AG08395 (cell line): ENCODE measurements at places on chromosomes 12 and 14.

GRCh38 chr14:73753887-73754795, 40.0 kb upstream of the PNMA1 start:
- DNase-seq = peak; percentile 53

DNA sequence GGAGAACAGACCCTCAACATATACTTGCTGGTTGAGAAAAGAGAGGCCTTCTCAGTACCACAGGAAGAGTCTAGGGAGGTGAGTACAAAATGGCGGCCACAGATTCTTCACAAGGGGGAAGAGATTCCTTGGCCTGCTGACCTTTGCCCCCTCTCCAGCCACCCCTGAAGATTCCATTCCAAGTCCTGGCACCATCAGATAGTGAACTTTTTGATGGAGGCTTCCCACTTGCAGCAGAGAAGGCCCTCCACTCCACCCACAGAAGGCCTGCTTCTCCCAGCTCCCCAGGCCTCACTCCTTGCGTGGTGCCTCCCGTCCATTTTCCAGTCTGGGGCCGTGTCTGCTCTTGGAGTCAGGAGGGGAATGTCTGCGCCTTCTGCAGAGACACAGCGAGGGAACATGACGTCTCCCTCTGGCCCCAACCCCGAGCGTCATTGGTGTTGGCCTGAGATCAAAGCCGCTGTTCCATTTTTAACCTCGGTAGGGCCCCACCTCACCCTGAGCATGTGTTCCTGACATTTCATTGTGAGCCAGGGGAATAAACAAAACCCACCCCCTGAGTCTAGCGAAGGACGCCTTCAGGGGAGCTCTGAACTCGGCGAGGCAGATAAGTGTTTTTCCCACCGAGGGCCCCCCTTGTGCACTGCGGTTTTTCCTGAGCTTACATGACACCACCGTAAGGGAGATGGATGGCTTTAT, 268.7 kb upstream of the TBX3 start:
- DNase-seq = no peak

- DNase-seq = peak; percentile 44
Measured at GRCh38 chr14:60722357-60723115, 1.6 kb downstream of the SIX4 start.

DNA sequence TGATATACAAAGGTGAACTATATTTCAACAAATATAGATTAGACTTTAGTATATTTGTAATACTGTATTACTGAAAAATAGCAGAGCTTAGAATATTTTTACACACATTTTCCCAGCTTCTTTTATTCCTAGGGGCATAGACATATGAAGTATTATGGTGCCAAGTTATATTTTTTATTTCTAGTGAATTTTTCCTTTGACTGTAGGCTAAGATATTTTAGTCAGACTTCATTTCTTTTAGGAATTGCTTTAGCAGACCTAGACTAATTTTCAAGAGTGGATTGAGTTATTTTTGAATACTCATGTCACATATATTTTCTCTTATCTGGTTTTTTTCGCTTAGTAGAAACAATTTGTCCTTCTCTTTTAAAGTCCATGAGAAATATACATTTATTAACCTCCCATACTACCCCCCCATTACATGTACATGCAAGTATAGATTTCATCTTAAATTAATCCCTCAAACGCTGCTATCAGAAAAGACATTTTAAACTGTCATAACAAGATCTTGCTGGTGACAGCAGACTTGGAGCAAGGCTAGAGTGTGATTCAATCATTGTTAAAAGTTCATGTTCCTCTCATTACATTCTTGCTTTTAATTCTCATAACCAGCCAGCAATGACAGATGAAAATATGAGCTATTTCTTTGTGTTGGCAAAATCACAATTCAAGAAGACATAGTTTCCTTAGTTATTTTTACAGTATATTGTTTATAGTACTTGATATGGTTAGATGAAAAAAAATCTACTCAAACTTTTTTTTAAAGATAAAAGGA, 456.1 kb downstream of the AEBP2 start:
- DNase-seq = no peak

- DNase-seq = no peak
Measured at GRCh38 chr12:87119713-87120112, 863.5 kb upstream of the MGAT4C start.

DNA sequence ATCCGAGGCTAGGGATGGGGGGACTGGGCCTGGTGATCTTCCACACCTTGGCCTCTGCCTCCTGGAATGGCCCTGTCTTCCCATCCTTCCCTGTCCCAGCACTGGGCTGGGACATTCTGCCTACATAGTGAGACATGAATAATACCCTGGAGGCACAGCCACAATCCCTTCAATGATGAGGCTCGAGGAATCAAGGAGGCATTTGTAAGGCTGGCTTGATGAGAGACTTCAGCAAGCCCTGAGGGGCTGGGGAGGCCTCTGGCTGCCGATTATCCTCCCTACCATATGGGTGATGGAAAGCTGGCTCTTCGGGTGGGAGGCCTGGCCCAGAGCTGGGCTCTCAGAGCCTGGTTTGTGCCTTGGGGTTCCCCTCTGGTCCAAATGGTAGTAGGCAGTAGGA, 92.5 kb downstream of the CALM1 start:
- DNase-seq = no peak

GRCh38 chr12:62694632-62695031, 228.0 kb downstream of the MON2 start:
- DNase-seq = no peak

DNA sequence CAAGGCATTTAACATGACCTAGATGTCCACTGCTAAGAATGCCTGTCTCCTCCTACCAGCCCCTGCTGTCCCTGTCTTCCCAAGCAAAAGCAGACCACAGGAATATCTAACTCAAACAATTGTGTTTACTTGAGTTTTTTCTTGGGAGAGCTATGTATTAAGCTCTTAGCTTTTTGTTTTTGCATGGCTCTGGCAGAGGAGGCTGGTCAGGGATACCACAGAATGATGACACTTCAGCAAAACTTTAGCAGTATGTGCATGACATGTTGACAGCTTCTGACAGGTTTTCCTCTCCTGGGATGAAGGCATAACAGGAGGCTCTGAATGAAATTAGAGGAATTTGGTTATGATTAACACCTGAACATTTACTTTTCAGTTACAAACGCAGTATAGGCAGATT, 6.9 kb downstream of the TMBIM6 start:
- DNase-seq = no peak

DNA sequence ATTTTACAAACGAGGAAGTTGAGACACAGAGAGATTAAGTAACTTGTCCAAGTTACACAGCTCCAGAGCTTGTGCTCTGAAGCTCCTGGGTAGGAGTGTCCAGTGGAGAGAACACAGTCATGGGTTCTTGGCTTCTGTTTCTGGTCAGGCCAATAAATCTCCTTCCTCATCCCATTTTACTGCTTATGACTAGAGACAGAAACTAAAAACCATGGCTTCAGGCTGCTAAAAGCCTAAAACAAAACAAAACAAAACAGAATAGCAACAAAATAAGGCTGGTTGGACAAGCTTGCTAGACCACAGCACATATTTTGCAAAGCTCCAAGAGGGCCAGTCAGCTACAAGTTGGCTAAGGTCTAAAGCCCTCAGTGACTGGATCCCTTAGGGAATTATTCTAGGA, 49.8 kb downstream of the PTGER2 start:
- peak; percentile 62 for DNase-seq

- DNase-seq = no peak
Measured at GRCh38 chr12:48015954-48016353, 11.7 kb upstream of the COL2A1 start.

- DNase-seq = no peak
Measured at GRCh38 chr12:52929538-52929937, 19.4 kb upstream of the KRT18 start.

DNA sequence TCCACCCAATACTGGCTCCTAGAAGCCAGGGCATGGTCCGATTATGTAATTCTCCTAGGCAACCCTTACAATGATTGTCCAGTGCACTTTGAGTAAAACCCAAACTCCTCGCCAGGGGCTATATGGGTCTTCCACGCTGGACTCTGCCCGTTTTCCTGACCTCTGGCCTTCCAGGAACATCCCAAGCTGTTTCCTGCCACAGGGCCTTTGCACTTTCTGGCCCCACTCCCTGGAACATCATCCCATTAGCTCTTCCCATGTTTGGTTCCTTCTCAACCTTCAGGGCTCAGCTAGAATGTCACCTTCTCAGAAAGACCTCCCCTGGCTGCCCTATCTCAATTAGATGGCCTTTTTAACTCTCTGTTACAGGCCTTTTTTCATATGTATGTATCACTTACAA, 85.4 kb downstream of the IRF2BPL start:
- no peak for DNase-seq
